ENCODE measurements at places on chromosomes 1 and 21.
A peak's percentile ranks its signal among the peaks of the same experiment; 100 is the strongest.

DNA sequence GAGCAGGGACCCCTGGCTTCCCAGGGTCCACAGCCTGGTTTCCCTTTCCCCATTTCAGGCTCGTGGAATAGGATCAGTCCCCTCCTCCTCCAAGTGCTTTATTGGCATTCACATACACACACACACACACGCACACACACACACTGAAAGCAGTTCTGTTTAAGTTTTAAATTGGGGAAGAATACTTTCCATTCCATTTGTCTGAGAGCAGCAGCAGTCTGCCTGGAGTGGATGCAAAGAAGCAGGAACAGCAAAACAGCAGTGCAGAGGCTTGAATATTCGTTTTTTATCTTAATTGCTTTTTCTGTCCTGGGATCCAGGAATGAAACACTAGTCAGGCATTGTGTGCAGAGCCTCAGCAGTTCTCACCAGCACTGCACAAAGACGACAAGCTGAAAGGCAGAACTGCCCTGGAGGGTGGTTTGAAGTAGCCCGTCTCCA is 7.1 kb downstream of the CYB561D1 start:
- no peak for DNase-seq

GRCh38 chr1:162956922-162957321 is 95.9 kb upstream of the CCDC190 start:
- no peak for DNase-seq

- no peak for DNase-seq
These were observed 45.7 kb downstream of the KCNN3 start for GRCh38 chr1:154824179-154825000.

DNA sequence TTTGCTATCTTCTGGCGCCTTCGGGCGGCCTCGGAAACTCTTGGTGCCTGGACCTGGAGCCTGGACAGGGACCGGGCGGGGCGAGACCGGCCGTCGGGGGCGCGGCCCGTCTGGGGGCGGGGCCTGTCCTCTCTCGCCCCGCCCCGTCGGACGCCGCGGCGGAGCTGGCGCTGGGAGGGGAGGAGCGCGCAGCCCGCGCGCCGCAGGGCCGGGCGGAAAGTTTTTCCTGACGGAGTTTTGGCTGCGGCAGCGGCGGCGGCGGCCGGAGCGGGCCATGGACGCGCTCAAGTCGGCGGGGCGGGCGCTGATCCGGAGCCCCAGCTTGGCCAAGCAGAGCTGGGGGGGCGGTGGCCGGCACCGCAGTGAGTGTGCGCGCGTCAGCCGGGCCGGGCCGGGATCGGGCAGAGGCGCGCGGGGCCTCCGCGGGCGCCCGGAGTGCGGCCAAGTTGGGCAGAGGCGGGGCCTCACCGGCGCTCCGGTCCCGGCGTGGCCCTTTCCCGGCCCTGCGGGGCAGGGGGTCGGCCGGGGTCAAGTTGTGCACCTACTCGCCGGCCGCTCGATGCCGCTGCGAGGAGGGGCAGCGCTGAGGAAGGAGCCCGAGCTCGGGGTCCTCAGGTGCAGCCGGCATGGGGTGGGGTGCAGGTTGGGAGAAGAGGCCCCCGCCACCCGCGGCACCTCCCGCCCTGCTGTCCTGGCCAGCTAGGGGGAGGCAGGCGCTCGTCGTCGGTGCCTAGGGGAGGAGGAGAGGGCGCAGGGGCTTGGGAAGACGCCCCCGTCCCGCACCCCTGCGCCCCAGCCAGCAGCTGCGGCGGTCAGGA is at the start of gene LDLRAP1:
TSS of gene LDLRAP1 (plus strand) at position 182 of the 818 bp plus-strand sequence. CDS start at position 275, 93 bp downstream.
- DNase-seq, result peak; percentile 76

- DNase-seq, result peak; percentile 81
These were observed 83.6 kb upstream of the SLC25A33 start for GRCh38 chr1:9455487-9456234.

DNA sequence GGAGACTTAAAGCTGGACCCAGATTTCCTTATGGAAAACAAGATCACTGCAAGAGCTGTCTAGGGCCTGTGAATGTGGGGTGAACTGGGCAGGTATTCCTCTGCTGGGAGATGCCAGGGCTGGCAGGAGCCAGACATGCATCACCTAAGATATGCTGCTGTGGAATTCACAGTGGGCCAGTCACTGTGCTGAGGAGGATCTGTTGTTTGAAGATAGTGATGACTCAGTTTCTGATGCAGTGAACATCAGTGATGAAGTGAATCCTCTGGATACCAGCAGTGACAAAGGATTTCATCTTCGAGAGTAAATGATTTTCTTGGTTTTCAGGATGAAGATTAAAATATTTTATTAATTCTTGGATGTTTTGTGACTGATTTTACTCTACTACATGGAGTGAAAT is 29.9 kb upstream of the CAMSAP2 start:
- no peak for DNase-seq

DNA sequence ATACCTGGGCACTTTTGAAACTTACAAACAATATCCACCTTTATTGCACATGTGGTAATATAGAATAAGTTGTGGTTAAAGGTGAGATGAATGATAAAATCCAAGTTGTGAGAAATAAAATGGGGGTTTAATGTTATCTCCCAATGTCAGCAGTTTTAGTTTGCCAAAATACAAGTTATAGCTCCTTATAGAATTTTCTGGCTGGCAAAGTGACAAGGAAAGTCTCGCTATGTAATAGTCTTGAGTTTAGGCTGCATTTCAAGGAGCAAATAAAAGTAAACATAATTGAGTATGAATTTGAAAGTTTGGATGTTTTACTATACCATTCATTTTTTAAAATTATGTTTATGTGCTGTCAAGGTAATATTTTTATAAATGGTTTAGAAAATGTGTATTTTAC is 15.0 kb upstream of the NEXN start:
- no peak for DNase-seq

GRCh38 chr21:42151148-42151947 is 67.6 kb upstream of the ABCG1 start:
- no peak for DNase-seq

GRCh38 chr1:177315761-177316160 is 145.0 kb downstream of the BRINP2 start:
- DNase-seq, result no peak

Data from OCI-LY7 (cell line).